ENCODE measurements at places on chromosomes 16 and 17.

DNA sequence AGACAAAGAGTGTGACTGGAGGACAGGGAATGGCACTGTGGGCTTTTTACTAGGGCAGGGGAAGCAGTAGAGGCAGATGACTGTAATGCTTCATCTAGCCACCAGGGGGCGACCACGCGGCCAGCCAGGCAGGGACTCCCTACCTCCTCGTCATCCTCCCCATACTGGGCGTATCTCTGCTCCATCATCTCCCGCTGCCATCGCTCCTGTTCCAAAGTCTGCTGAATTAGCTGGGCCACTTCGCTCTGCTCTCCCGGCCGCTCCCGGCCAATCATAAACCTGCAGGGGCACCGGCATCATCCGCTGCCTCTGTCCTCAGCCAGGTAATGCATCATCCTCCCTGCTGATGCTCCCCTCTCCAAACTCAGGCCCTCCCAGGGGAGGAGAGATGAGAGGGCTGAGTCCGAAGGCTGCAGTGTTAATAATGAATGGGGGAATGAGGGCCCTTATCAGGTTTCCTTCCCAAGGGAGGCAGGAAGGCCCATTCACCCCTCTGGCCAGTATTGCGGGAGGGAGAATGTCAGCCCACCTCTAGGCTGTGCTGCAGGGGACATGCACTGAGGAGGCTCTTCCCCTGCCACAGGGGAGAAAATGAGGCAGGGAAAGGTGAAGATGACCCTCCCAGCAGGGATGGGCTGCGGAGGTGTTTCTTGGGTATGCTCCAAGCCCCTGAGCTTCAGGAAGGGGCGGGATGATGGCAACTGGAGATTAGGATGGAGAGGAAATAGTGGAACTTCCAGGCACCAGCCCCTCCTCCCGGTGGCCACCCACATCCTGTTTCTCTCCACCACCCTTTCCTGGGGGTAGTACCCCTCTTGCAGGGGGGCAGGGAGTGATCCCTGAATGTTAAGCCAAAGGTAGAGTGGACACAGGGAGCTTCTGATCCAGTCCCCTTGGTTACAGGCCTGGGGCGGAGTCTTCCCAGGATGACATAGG is 10.3 kb upstream of the SAMD14 start:
- no peak for DNase-seq

DNA sequence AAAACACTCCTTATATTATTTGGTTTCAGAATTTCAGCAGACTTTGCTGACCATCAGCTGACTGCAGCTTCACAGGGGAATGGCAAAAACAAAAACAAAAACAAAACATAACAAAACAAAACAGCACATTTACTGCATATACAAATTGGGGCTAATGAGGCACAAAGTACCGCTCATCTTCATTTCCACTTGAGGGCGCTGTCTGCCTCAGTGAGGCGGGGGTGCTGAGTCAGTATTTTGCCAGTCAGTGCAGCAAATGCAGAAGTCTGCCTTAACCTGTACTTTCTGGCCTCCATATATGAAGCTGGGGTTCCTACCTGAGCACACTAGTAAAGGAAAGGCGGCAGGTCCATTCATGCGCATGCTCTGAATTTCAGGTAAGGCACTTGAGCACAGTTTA is 13.5 kb upstream of the DYNLRB2 start:
- DNase-seq = no peak

GRCh38 chr16:14186007-14186794 is 115.1 kb downstream of the MRTFB start:
- DNase-seq = no peak

DNA sequence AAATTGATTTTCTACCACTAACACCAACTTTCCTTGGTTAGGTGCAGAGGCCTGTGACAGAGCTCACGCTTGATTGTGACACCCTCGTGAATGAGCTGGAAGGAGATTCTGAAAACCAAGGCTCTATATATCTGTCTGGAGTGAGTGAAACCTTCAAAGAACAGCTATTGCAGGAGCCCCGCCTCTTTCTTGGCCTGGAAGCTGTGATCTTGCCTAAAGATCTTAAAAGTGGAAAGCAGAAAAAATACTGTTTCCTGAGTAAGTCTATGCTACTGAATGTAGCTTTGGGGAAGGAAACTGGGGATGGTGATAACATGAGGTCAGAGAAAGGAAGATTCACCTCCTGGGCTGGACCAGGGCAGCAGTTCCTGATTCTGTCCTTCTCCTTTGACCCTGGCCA is 38.3 kb downstream of the REXO5 start:
- DNase-seq = no peak

DNA sequence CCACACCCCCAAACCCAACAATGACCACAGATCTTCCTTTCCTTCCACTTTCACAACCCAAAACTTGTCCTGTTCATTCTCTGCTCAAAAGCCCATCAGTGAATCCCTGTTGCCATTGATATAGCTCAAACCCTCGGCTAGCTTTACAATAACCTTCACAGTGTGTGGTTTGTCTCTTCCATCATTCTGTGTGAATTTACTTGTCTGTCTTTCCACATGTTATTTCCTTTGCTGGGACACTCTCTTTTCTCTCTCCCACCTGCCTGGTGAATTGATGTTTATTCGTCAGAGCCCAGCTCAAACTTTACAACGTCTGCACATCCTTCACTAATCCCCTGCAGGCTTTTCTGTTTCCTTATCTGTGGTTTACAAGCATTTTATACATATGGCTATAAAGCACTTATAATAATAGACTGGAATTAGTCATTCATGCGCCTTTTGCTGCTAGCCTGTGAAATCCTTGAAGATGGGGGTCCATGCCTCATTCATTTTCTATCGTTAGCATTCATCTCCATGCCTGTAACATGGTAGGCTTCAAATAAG is 114.4 kb downstream of the CDH13 start:
- DNase-seq = no peak

- DNase-seq = no peak
These were observed 11.9 kb upstream of the AURKB start for GRCh38 chr17:8222380-8222629.

- no peak for DNase-seq
These were observed 51.6 kb downstream of the IKZF3 start for GRCh38 chr17:39812466-39812865.

- DNase-seq = no peak
These were observed 58.8 kb upstream of the MAF start for GRCh38 chr16:79659344-79659743.

DNA sequence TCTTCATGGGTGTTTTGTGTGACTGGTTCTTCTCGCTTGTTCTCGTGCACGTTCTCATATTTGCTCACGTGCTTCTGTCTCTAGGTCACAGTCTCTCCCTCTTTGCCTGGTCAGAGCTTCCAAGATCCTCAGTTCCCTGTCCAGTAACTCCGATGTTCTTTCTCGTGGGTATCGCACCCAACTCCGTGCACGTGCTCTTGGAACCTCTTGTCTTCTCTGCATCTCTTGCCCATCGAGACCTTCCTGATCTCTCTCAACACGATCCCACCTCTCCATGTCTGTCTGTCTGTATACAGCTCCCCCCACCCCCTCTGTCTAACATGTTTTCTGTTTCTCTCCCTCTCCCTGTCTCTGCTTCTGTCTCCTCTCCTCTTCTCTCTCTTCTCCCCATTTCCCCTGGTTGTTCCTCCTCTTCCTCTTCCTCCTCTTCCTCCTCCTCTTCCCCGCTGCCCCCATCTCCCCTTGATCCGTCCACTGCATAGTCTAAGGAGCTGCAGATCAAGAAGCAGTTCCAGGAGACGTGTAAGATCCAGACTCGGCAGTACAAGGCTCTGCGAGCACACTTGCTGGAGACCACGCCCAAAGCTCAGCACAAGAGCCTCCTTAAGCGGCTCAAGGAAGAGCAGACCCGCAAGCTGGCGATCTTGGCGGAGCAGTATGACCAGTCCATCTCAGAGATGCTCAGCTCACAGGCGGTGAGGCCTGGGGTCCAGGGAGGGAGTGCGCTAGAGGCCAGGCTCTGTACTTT is 6.1 kb downstream of the HIRIP3 start:
- DNase-seq = no peak

DNA sequence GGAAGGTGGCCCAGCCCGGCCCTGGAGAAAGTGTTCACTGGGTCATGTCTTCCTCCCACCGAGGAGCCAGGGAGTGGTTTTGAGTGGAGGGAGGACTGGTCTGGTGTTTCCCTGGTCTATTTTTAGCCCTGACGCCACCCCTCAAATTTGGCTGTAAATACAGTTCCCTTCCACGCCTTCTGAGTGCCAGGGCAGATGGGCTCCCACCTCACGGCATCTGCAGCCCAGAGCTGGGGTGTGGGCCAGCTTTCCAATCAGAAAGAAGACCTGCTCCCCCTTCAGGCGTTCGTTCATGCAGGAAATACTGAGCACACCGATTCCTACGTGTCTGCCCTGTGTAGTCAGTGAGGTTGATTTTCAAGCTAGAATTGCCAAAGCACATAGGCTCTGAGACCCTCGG is 53.7 kb downstream of the SNX20 start:
- DNase-seq = no peak

DNA sequence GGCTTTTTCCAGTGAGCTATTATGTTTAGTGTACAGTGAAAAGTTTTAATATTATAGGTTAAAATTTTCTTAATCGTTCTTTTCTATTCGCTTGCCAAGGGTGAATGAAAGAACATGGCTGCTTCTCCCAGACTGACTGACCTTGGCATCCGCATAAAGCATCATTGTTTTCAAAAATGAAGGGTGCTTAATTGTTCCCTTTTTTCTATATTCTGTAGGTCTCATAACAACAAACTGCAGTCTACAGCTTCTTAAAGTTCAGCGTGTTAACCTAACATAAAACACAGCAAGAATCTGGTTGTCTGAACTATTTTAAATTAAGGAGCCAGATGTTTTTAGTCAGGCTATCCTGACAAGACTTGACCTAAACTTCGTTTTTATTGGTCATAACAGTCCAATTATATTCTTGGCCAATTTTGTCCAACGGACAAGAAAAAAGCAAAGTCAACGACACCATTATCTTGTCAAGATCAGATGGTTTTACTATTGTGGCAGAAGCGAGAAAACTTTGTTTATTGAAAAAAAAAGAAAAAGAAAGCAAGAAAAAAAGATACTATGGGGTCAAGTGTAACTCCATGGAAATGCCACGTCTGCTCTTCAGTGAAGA is 14.1 kb downstream of the C17orf58 start:
- no peak for DNase-seq

GRCh38 chr16:48408688-48409087 is 23.5 kb upstream of the SIAH1 start:
- DNase-seq = no peak

DNA sequence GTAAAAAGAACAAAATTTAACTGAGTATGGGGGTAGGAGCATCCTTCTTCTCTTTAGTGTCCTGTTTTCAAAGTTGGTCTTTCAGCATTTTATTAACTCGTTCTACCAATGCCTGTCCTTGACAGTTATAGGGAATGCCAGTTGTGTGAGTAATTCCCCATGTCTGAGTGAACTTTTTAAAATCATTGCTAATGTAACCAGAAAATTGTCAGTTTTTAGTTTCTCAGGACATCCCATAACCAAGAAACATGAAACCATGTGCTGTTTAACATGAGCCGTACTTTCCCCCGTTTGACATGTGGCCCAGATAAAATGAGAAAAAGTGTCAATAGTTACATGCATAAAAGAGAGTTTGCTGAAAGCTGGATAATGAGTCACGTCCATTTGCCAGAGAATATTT is 71.4 kb upstream of the ARL4D start:
- no peak for DNase-seq

GRCh38 chr16:56113223-56113622 is 78.1 kb upstream of the GNAO1 start:
- DNase-seq = no peak

Measured in forelimb muscle (tissue), 1 donor.